ENCODE measurements at places on chromosomes 7 and 10.
A peak's percentile ranks its signal among the peaks of the same experiment; 100 is the strongest.

DNA sequence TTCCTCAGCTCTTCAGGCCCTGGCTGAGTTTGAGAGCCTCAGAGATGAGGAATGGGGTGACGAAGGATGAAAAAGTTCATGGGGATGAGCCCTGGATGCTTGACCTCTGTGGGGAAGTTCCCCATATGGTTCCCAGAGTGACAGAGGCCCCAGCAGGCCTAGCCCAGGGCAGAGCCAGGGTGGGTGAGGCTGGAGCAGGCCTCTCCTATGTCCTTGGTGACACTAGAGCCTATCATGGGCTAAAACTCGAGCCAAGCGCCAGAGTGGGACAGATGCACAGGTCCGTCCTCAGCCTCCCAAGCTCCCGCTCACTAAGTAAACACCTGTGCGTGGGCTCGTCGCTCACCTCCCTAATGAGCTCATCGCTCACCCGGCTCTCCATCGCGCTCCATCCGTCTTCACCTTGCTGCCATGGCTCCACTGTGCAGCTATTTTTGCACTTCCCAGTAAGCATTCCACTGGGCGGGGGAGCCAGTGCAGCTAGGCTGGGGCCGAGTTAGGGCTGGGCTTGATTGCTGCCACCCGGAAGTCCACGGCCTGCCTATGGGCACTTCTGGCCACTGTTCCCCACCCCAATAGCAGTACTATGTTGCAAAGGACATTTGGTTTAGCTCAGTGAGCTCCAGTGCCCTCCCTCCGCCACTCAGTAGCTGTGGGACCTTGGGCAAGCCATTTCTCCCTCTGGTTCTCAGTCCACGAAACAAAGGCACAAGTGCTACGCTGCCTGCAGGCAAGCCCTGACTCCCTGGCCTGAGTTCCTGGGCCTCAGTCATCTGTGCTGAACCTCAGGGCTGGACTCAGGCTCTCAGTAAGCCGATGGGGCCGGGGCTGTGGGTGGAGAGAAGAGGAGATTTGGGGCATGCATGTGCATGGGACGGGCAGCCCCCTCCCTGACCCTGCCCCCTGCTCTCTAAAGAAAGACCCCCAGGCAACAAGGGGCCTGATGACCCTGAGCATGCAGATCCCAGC is 117.3 kb upstream of the PCBD1 start:
- no peak for DNase-seq

DNA sequence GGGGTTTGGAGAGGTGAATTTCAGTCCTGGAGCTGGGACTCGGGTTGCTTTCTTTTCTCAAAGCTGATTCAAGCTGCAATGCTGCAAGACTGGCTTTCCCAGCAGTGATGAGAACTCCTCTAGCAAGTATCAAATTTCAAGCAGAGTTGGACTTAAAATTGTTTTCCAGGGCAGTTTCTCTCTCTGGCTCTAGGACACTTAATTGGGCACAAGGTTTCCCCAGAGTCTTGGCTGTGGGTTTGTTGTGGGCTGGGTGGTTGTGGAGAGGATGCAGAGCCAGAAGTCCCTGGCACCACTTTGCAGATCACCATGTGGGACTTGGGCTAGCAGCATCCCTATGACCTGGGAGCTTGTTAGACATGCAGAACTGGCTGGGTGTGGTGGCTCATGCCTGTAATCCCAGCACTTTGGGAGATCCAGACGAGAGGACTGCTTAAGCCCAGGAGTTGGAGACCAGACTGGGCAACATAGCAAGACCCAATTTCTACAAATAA is 16.8 kb downstream of the AKR1B15 start:
- no peak for DNase-seq

GRCh38 chr7:28850699-28851098 is 107.4 kb downstream of the TRIL start:
- DNase-seq = no peak

DNA sequence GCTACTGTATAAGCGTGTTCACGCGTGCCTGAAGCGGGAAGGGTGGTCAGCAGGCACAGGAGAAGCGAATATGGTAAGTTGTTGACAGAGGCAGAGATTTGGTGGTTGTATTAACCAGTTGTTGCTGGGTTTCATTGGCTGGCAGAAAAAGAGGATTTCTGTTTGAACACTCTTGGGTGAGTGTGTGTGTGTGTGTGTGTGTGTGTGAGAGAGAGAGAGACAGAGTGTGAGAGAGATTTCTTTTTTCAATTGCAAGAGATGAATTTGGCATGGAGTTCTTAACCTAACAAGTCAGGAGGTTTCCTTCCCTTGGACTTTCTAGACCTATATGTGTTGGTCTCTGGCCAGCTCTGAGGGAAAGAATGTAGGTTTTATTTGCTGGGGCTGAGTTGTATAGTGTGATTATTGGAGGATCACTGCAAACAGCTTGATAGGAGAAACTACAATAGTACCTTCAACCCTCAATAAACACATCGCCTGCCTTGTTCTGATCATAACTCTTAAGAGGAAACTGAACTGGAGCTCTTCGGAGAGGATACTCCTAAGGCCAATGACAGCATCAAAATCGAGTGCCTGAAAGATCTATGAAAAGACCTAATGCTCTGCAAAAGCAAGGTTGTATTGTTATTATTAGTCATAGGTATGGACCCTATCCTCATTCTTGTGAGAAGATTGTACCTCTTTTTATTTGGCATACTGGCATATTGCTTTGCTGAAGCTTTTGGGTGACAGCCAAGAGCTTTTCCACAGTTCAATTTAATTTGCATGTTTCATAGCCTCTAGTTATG is 1.2 kb downstream of the MCU start:
- no peak for DNase-seq

DNA sequence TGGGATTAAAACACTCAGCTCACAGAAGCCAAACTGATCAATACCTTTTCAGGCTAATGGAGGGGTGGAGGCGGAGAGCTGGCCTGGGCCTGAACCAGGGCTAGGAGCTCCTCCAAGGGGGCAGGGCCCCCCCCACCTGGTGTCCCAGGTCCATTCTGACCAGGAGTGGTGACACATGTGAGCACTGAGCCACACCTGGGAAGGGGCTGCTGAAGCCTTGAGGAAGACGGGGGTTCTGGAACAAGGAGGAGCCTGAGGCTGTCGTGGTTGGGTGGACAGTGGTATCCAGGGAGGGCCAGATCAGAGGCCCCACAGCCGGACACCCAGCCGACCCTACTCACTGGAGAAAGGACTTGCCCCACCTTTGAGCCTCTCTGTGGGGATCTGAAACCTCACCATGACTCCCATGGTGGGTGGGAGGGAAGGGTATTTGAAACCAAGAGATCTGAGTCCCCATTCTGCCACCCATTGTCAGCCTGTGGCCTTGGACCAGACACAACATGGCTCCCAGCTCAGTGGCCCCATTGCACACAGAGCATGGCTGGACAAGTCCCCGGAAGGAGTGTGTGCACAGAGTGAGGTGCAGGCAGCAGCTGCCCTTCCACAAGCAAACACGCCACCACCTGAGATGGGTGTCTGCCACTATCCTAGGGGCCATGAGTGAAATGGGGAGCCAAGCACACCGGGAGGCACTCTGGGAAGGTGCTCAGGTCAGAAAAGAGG is 12.4 kb downstream of the TMEM273 start:
- DNase-seq = no peak

- DNase-seq = no peak
These were observed 72.5 kb upstream of the BTBD16 start for GRCh38 chr10:122198631-122199030.

GRCh38 chr7:144941127-144941526 is 105.3 kb upstream of the TPK1 start:
- DNase-seq = no peak

- DNase-seq = no peak
These were observed 42.6 kb upstream of the MYL10 start for GRCh38 chr7:101671371-101672356.

DNA sequence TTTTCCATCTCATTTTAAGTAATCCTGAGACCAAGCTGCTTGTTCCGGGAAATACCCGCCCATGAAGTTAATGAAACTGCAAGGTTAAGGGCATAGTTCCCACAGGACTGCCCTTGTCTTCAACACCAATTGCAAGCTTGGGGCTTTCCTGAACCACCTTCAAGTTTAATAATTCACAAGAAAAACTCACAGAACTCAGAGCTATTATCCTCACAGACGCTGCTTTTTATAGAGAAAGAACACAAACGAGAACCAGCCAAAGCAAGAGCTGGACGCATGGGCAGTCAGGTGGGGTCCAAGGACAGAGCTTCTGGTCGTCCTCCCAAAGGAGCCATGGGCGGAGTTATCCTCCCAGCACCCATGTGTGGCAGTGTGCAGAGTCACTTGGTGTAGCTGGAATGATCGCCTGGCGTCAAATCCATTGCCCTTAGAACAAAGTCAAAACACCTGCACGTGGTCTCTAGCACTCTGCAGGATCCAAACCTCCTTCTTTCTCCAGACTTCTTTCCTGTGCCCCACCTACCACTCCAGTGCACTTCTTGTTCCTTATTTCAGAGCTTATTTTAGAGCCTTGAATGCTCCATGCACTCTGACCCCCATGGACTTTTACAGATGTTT is 56.7 kb downstream of the SNX10 start:
- no peak for DNase-seq

- DNase-seq = no peak
These were observed 41.6 kb downstream of the KMT2E start for GRCh38 chr7:105055621-105056020.

- no peak for DNase-seq
These were observed 55.8 kb downstream of the ALOX5 start for GRCh38 chr10:45429790-45430189.

DNA sequence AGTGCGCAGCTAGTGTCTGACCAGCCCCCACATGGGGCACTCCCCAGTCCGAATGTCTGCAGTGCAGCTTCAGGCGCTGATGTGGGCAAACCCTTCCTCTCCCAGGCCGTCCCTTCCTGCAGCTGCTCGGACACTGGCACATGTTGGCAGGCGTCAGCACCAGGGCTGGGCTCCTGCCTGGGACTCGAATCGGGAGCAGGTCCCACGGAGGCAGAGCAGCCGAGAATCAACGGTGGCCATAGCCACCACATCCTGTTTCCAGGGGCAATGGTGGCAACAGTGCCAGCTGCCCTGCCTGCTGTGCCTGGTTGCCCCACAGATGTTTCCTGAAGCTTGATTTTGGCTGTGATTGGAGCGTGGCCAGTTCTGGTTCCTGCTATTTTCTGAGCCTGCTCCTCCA is 65.8 kb downstream of the MGMT start:
- DNase-seq = no peak

DNA sequence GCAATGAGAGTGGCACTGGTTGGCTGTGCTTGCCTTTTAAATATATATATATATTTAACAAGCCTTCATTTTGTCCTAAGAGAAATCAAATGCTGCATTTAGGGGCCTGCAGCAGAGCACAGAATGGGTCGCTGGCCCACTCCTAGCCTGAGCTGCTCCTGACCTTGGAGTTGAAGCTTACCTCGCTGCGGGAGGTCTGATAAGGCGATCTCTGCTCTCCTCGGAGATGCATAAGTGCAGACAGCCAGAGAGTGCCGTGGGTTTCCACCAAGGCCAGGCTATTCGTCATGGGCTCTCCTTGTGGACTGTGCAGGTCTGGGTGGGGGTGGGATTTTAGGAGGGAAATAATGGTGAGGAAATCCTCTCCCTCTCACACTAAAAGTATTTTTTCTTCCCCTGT is 99.5 kb upstream of the IKZF1 start:
- DNase-seq = no peak

DNA sequence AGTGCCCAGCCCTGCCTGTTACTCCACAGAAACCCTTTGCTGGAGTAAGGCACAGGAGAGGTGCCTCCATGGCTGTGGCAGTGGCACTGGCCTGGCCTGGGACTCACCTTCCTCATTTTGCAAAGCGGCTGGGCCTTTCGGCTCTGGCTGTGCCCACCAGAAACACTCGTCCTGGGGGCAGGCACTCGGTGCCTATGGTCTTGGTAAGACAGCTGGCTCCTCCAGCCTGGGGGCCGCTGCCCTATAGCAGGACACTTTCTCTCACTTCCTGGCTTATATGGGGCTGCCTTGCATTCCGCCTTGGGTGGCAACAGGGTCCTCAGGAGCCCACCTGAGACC is 13.2 kb downstream of the ZMIZ1 start:
- DNase-seq = no peak

DNA sequence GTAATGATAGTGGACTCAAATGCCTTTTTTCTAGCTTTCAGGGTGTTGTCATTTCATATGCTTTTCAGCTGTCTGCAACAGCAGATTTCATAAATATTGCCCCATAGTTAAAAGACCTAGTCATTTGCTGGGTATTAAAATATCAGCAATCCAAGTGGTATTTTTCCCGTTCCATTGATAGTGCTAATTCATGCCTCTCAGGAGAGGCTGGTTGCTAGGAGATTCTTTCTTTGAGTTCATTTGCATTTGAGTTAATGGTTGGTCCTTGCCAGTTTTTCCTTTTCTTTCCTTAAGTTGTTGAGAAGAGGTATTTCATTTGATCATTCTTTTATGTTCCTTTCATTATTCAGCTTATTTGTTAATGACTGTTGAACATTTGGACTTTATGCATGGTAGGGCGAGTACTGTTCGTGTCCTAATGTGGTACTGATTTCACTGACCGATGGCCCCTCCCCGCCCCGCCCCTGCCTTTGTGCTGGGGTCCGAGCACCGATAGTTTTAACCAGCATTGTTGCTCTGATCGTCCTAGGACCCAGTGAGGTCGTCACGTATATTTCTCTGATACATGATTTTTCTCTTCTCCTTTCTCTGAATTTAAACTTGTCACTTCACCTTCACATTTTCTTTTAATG is 128.6 kb downstream of the CCNY start:
- no peak for DNase-seq

DNA sequence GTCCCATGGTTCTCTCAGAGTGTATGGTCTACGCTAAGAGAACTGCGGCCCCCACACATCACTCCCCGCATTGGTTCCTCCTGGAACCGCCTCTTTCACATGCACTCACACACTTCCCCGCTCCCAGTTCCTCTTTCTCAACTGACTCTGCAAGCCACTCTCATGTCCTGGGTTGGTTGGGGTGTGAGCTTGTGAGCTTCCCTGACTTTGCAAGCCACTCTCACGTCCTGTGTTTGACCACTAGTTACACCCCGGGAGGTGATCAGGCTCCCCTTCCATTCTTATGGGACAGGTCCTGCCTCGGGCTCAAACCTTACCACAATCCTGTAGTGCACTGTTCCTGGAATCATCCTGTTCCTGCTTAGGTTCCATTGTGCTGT is 105.0 kb downstream of the TRIM24 start:
- peak; percentile 1 for DNase-seq

DNA sequence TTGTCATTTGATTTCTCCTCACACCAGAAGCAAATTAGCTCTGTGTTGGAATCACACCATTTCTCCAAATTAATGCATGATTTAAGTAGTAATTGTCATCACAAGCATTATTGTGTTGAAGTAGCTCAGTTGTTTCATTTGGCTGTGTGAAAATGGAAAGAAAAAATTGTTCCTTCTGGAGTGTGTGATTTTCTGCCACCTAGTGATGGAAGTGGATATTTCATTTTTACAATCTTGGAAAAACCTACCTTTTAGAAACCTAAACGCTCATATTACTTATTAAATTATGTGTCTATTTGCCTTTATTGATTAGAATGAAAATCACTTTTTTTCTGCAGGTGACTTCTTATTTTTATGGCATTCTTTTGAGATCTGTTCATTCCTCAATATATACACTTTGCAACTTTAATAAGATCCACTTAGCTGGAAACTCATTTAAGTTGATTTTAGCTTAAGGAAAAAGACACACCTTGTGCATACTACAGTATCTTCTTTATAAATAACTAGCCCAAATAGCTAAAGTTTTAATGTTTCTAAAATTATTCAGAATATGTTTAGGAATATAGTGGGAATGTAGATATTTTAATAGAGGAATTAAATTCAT is 50.0 kb downstream of the SRI start:
- no peak for DNase-seq

Data from GM06990 (cell line).